ENCODE measurements at places on chromosomes 4 and X.

DNA sequence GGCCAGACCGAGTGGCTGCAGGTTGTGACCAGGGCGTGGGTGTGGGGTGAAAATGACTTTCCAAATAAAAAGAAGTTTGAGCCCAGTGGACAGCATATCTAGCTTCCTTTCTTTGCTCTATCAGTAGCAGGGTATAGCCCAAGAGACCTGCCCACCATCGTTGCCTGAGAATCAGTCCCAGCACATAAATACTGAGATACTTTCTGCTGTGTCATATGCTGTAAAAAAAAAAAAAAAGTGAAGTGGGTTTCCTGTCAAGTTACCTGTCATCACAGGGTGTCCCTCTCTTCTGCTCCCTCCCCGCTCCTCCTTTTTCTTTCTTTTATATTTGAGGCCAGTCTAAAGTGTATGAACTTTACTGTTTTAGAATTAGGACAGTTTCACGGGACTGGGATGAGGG lies 330.3 kb upstream of the BOD1L1 start:
- DNase-seq, result no peak

- no peak for DNase-seq
Observed at GRCh38 chr4:55440786-55441185, 45.0 kb downstream of the TMEM165 start.

- DNase-seq, result no peak
Observed at GRCh38 chr4:147760695-147761094, 28.8 kb downstream of the ARHGAP10 start.

DNA sequence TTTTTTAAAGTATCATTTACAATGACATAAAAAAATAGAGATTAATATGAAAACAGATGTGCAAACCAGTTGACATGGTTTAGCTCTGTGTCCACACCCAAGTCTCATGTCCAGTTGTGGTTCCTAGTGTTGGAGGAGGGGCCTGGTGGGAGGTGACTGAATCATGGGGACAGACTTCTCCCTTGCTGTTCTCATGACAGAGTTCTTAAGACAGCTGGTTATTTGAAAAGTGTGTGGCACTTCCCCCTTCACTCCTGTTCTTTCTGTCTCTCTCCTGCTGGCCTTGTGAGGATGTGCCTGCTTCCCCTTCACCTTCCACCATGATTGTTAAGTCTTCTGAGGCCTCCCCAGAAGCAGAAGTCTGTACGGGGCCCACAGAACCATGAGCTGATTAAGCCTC lies 23.8 kb downstream of the CNOT6L start:
- DNase-seq, result no peak

GRCh38 chr4:162839814-162840213 lies 326.9 kb downstream of the NAF1 start:
- no peak for DNase-seq

DNA sequence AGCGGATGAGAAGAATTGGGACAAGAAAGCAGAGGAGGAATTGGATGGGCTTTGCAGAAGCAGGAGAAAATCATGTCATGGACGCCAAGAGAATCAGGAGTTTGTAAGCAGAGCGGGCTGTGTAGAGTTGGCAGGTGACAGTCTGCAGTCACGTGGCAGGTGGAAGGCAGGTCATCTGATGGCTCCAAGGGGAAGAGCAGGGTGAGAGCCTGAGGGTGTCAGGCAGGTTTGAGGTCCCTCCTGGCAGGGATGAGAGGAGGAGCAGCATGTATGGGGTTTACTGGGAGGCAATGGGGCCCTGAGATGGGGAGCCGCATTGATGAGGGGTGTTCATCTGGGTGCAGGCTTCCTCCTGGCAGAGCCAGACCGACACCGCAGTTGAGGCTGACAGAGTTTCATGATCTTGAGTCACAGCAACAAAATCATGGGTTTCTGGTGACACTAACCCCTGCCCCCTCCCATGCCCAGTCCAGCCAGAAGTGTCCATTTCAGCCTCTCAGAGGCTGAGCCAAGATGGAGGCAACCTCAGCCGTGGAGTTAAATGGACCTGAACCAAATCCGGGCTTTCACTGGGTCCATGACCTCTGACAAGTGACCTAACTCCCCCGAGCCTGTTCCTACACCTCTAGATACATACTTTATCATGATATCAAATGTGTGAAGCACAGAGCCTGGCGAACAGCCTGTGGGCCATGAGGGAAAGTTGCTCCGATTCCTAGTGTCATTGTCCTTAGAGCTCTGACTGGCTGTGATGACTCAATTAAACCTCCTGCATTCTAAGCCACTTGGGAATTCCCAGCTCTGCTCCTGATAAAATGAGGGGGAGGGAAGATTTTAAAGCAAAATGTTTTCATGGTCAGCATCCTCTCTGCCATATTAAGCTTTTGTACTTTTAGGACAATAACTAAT lies 36.1 kb downstream of the EVC start:
- no peak for DNase-seq

- no peak for DNase-seq
Observed at GRCh38 chr4:88159229-88159725, 838 bp upstream of the ABCG2 start.

DNA sequence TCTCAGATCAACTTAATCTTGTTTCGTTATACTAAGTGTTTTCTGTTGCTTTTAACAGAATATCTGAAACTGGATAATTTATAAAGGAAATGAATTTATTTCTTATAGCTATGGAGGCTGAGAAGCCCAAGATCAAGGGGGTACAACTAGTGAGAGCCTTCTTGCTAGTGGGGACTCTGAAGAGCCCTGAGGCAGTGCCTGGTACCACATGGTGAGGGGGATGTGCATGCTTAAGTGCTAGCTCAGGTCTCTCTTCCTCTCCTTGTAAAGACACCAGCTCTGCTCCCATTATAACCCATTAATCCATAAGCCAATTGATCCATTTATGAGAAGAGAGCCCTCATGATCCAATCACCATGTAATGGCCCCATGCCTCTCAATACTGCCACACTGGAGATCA lies 17.9 kb downstream of the COX18 start:
- DNase-seq, result no peak

- DNase-seq, result no peak
Observed at GRCh38 chr4:119093042-119093827, 42.4 kb upstream of the MYOZ2 start.

- DNase-seq, result no peak
Observed at GRCh38 chrX:53256446-53257041, 24.8 kb downstream of the IQSEC2 start.

DNA sequence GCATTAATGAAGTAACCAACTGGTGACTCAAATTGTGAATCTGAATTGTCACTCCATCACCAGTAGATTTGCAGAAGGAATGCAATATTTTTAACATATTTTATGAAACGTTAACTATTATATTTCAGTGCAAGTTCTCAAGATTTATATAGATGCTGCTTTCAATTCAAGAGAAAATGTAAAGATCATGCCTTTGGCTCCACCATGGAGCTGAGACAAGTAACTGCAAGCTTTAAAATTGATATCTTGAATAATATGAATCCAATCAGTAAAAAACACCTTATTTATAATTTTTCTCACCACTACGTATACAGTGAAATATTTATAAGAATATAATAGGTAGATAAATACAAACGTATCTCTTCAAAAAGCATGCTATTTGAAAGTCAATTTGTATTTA lies 27.8 kb upstream of the GALNTL6 start:
- DNase-seq, result no peak

DNA sequence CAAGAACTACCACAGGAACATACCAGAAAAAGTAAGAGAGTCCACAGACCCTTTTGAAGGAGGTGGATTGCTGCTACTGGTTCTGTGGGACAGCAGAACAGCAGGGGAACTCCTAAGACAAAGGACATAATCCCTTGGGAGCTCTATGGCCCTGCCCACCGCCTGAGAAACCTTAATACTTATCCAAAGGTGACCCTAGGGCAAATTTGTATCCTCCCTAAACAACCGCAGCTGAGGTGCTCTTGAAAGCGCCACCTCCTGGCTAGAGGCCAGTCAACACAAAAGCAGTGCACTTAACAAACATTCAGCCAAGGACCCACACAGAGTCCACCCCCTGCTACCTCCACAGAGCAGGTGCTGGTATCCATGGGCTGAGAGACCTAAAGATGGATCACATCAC lies 136.8 kb downstream of the ADAM29 start:
- DNase-seq, result no peak

GRCh38 chrX:68455151-68455510 lies 21.8 kb upstream of the OPHN1 start:
- DNase-seq, result no peak

DNA sequence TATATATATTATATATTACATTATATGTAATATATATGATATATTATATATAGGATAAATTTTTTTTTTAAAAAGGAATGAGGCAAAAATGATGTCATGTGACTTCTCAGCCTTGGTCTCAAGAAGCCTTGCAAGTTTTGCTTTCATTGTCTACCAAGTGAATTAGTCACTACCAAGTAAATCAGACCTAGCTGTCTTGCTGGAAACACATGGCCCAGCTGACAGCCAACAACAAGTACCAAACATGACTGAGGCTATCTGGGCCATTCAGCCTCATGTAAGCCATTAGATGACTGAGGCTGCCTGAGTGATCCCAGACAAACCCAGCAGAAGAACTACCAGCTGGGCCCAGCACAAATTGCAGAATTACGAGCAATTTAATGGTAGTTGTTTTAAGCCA lies 44.9 kb downstream of the HAND2 start:
- no peak for DNase-seq

GRCh38 chrX:120794525-120794975 lies 81.1 kb downstream of the CT47B1 start:
- no peak for DNase-seq

GRCh38 chr4:18953613-18954012 lies 932.1 kb upstream of the LCORL start:
- DNase-seq, result no peak

DNA sequence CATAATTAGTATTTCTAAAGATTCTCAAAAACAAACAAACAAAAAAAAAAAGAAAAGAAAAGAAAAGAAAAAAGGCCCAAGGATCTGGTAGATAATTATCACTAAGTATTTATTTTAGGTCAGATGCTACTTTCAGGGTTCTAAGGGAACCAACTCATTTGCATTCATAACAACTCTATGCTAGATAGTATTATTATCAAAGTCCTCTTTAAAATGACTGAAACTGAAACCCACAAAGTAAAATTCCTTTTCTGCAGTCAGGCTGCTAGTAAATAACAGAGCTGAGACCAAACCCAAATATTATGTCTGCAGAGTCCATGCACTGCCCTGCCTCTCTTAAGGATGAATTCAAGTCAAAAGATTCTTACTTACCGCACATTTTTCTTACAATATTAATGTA lies 38.3 kb upstream of the MAPK10 start:
- no peak for DNase-seq

- DNase-seq, result no peak
Observed at GRCh38 chr4:24042094-24042493, 152.2 kb upstream of the PPARGC1A start.

GRCh38 chrX:109464231-109464630 lies 17.7 kb downstream of the GUCY2F start:
- DNase-seq, result no peak

GRCh38 chr4:123640824-123641223 lies 244.2 kb downstream of the SPRY1 start:
- no peak for DNase-seq

DNA sequence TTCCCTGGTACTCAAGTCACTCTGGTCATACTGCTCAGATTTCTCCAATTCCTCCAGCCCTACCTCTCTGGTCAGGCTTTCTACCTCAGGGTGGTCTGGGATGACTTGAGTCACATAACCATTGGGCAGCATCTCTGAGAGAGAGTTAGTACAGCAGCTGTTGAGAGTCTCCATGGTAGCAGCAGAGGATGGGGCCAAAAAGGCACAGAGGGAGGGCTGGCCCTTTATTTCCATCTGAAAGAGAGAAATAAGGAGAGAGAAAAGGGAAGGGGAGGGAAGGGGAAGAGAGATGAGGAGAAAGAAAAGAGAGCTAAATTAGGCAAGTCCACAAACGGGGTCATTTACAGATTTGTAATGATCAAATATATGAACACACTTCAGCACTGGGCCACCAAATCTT lies 149.1 kb upstream of the ARHGEF9 start:
- no peak for DNase-seq

- no peak for DNase-seq
Observed at GRCh38 chrX:108148524-108148923, 56.9 kb downstream of the ATG4A start.

DNA sequence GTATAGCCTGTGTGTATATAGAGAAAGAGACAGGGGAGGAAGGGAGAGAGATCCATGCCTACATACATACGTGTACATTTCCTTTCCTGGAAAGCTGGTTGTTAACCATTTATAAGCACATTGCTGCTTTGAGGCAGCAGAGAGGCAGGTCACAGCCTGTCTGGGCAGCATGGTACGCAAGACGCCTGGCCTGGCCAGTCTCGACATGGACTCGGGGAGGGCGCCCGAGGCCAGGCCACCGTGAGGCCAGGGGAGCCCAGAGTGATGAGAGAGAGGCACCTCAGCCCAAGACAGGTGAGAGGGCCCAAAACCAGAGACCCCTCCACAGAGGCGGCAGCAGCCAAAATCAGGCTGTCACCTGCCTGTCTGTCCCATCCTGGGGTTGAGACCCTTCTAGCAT lies 3.9 kb downstream of the TREX2 start:
- no peak for DNase-seq

DNA sequence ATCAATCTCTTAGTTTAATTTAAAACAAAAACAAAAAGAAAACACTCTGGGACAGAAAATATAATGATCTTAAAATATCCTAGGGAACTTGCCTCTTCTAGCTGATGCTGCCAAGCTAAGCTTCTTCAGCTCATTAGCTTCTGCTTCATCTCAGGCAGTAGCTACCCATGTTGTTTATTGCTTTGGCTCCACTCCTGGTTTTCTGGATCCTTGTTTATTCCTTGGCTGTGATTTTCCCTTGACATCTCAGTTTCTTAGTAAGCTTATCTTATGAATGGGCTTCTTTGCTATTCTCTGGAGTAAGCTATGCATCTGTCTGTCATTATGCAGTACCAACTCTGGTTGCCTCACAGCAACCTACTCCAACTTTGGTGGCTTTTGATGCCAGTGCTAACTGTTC lies 5.1 kb upstream of the MTHFD2L start:
- no peak for DNase-seq

GRCh38 chrX:21840193-21840545 lies 752 bp downstream of the MBTPS2 start:
- no peak for DNase-seq

DNA sequence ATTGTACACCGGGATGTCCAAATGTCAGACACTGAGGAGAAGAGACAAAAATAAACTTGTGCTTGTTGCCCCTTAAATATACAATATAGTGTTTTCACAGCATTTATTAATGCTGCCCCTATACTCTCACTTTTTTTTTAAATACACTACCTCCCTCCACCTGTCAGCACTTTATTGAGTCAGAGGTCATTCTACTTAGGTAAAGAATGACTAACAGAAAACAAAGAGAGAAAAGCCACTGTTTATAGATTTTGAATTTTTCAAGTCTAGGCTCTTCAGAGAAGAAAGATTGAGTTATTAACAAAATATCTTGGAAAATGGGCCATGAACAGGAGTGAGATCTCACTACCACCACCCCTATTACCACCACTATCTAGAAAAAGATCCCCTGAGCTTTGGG lies 58.1 kb downstream of the NIPAL1 start:
- no peak for DNase-seq

GRCh38 chr4:43853565-43854264 lies 594.9 kb downstream of the KCTD8 start:
- DNase-seq, result no peak

- DNase-seq, result no peak
Observed at GRCh38 chr4:25879587-25879986, 16.8 kb upstream of the SEL1L3 start.

- no peak for DNase-seq
Observed at GRCh38 chr4:21181716-21182115, 481.5 kb downstream of the PACRGL start.

Data from upper lobe of left lung (tissue), 6 donors.